AML-193 (cell line): ENCODE measurements at places on chromosomes 2 and 18.

GRCh38 chr2:180334514-180334913 is 327.4 kb upstream of the CWC22 start:
- DNase-seq = no peak

GRCh38 chr2:104215269-104216161 is 638.4 kb upstream of the POU3F3 start:
- DNase-seq = no peak

GRCh38 chr18:11148680-11149440 is 509 bp downstream of the PIEZO2 start:
- no peak for DNase-seq

DNA sequence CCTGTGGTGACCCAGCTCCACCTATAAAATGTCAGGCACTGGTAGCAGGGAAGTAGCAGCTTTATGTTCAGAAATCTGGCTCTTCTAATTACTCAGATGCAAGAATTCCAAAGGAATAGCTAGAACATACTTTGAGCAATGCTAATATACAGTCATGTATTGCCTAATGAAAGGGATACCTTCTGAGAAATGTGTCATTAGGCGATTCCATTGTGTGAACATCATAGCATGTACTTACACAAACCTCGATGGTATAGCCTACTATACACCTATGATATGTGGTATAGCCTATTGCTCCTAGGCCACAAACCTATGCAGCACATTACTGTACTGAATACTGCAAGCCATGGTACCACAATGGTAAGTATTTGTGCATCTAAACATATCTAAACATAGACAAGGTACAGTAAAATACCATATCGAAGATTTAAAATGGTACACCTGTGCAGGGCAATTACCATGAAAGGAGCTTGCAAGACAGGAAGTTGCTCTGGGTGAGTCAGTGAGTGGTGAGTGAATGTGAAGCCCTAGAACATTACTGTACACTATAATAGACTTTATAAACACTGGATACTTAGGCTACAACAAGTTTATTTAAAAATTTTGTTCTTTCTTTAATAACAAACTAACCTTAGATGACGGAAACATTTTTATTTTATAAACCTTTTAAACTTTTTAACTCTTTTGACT is 50.3 kb upstream of the ETAA1 start:
- DNase-seq = no peak

DNA sequence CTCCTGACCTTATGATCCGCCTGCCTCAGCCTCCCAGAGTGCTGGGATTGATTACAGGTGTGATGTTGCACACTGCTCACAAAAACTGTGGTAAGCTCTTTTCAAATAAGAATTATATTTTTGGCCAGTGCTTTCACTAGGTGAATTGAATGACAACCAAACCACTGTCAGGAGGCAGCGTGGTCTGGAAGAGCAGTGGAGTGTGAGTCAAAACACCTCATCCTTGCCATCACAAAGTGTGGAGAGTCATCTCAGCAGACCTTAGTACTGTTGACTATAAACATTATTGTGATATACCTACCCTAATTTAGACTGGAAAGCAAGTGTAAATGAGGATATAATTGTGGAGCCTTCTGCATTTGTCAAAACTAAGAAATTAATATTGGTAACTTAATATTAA is 61.3 kb downstream of the UBE2E3 start:
- DNase-seq = no peak

DNA sequence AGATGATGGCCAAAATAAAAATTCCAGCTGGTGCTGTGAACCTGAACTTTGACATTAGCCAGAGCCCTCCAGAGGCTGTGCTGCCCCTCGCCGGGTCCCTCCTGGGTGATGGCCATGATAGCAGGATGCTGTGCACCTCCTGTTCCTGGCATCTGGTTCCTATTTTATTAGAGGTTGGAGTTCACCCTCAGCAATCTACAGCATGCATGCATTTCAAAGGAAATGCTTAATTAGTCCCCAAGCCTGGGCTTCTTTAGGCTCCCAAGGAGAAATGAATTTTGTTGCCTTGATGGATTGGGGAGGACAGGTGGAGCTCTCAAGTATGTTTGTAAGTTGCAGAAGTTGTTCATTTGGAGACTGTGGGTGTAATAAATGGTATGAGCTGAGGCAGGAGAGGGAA is 166.9 kb downstream of the GLI2 start:
- no peak for DNase-seq
